Stimulated activated CD8-positive, alpha-beta memory T cell treated with anti-CD3 and anti-CD28 coated beads, Interleukin-15, amount 100 ng/mL, for 48 hours (primary cell): ENCODE measurements at places on chromosomes 7 and 10.
A peak's percentile ranks its signal among the peaks of the same experiment; 100 is the strongest.

- peak; percentile 48 for DNase-seq
Measured at GRCh38 chr10:29998142-29998808, 61.1 kb downstream of the JCAD start.

DNA sequence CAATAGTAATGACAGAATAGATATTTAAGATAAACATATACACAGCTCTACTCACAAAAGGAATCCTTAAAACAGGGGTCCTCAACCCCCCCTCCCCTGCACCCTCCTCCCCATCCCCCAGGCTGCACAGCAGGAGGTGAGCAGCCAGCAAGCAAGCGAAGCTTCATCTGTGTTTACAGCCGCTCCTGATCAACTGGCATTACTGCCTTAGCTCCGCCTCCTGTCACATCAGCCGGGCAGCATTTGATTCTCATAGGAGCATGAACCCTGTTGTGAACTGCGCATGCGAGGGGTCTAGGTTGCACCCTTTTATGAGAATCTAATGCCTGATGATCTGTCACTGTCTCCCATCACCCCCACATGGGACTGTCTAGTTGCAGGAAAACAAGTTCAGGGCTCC is 65.5 kb downstream of the SMURF1 start:
- DNase-seq = no peak

DNA sequence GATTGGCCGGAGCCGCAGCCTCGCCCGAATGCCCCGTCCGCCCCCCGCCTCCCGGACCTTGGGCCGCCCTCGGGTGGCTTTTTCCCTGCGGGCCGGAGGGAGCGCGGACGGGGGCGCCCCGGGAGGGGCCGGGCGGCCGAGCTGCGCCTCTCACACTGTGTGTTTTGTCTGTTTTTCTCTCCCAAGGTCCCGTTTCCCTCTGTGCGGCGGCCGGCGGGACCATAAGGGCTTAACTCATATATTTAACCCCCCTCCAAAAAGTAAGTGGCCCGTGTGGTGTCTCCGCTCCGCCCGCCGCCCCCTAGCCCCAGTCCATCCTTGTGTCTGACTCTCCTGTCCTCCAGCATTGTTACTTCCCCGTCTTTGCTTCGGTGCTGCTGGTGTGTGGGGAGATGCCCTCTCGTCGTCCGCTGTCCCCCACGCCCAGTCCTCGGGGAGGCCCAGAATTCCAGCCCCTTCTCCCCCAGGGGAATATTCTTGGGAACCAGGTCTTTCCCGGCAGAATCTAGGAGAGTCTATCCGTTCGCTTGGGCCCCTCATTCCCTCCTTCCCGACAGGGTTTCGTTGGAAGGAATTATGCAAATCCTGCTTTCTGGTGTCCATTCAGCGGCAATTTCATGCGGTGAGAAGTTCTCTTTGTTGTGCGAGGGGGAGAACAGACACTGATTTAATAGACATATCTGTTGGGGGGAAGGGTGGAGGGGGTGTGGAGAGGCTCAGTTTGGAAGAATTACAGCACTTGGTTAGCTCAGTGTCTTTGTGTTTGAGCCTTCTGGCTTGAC is 1.3 kb downstream of the LCOR start:
- no peak for DNase-seq

DNA sequence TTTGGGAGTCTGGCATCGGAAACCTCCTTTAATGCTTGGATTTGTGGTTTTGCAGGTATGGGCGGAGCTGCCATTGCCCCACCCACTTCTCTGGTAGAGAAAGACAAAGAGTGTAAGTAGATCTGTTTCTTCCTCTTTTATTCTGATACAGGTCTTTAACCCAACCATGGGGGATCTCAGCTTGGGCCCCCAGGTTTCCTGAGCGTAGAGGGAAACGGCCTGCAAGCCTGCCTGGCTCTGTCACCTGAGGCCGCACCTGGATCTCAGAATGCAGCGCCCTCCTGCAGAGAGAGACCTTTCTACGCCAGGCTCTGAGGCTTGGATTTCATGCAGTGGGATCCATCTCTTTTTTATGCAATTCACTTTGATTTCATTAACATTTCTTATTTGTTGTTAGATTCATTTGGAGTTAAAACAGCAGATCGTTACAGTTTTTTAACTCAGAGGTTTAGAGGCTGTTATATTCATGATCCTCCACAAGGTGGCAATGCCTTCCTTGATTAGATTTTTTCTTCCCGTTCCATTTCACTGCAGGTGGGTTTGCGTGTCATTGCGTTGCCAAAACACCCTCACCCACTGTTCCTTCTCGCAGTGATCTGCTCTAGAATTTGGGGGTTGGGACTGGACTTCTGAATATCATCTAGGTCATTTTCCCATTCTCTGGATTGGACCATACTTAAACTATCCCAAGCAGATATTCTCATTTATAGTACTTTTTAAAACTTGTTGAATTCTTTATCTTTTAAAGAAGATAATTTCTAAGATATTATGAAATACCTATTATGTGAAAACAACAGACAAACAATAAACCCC is 20.0 kb downstream of the RBM17 start:
- DNase-seq = no peak

- DNase-seq = no peak
Measured at GRCh38 chr7:269721-270120, 20.2 kb upstream of the FOXL3 start.

DNA sequence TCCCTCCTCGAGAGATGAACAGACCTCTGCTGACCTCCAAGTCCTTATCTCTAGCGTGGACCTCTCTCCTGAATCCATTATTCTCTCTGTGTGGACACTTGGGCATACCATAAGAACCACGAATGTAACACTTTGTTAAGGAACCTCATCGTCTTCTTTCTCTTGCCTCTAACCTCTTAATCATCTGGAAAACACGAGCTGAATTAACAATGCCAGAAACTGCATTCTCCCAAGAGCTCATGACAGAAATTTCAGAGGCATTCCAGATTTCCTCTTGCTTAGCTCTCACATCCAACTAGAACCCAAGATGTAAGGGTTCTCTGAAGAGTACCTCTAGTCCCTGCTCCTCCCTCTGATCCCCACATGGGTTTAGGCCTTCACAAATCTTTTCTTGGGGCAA is 101.5 kb downstream of the TRIL start:
- no peak for DNase-seq

- DNase-seq = no peak
Measured at GRCh38 chr10:28914701-28915100, 237.4 kb downstream of the BAMBI start.

GRCh38 chr10:12643279-12643678 is 293.9 kb downstream of the CAMK1D start:
- no peak for DNase-seq

DNA sequence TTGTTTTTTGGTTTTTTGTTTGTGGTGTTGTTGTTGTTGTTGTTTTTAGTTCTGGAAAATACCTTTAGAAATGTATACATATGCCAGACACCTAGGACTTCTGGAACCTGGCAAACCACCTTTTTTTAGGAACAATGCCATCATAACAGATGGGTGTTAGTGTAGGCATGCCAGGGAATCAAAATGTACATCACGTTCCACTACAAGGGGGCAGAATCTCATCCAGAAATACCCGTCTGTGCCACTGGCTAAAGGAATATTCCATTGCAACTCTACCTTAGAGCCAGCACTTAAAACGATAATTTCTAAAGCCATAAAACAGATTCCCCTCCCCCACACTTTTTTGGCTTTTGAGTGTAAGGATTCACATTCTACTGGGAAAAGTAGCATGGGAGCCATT is 239.8 kb downstream of the ETV1 start:
- DNase-seq = no peak

DNA sequence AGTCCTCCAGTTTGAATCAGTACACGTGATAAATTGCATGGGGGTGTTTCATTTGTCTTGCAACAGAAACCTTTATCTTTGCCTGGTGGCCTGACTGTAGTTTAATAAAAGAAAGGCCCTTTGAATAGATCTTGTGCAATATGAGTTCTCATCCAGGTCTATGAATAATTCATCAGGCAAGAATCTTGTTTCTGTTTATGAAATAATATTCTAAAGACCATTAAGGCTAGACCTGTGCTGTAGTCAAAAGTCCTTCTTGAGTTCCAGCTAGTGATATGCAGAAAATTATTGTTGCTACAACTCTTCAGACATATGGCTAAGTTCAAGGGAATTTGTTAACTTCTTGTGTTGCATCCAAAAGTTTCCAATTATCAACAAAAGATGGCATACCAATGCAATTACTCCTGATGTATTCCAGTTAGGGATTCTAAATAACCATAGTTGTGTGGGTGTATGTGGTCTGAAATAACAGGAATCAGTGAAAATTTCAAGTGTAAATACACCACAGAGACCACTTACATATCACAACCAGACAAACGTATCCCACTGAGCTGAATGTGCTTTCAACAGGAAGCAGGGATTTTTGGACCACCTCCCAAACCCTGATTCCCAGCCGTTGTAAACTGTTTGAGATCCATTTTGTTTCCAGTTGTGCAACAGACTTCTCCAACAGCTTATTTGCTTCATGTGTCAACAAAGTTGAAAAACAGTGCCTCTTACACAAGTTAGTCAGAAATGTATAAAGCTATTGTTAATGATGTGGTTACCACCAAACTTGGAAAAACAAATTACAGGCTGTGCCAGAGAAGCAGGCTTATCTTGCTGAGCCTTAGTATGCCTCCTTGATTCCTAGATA is 54.7 kb upstream of the BICC1 start:
- no peak for DNase-seq

- DNase-seq = no peak
Measured at GRCh38 chr7:26593896-26594295, 270.5 kb downstream of the SKAP2 start.

DNA sequence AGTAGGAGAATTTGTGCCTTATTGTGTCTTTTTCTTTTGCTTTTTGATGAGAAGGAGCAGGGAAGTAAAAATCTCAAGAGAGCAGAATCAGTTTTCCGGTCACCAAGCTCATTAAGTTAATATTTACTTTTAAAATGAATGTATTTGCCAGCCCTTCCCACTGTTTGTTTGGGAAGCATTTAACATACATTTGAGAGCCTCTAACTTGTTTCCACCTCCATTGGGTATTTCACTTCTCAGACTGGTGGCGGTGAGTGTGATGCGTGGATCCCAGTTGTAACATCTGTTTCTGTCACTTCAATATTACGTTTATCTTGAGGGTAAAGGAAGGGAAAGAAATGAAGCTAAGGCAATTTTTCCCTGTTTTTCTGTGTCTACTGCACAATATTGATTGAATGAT is 22.8 kb downstream of the CDK14 start:
- no peak for DNase-seq

GRCh38 chr7:45105588-45106188 is 5.8 kb downstream of the TBRG4 start:
- no peak for DNase-seq

- DNase-seq = no peak
Measured at GRCh38 chr7:152335900-152336571, 99.8 kb downstream of the KMT2C start.

DNA sequence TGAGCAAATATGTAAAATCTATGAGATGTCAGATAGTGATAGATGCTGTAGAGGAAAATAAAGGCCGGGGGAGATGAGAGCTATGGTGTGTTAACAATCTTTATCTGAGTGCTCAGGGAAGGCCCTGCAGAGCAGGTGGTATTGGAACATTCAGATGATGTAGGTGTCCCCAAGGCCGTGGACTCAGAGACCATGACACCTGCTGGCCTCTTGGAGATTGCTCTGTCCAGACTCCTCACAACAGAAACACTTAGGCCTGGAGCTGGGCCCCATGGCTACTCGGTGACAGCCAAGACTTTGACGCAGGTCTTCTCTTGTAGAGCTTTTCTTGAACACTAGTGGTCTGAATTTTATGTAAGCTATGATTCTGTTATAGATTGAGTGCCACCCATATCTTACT is 13.3 kb downstream of the AKR1E2 start:
- DNase-seq = no peak

DNA sequence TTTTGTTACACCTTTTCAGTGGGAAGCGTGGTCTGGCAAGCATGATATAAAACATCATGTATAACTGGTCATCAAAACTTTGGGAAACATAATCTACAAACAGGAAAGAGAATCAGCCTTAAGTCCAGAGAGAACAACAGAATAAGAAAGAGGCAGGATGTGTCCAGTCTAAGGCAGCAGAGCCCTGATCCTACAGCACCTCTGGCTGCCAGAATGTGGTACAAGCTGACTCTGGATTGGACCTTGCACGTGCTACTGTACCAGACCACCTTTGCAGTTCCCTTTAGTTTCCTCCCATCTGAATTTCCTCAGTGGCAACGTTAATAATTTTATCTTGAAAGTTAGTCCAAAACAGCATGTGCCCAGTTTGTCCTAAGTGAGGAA is 824.6 kb upstream of the IGFBP3 start:
- DNase-seq = no peak

DNA sequence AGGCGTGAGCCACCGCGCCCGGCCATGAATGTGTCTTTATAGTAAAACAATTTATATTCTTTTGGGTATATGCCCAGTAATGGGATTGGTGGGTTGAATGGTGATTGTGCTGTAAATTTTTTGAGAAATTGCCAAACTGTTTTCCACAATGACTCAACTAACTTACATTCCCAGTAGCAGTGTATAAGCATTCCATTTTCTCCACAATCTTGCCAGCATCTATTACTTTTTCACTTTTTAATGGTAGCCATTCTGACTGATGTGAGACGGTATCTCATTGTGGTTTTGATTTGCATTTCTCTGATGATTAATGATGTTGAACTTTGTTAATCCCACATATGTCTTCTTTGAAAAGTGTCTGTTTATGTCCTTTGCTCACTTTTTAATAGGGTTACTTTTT is 1187.9 kb downstream of the XPNPEP1 start:
- DNase-seq = no peak

- DNase-seq = no peak
Measured at GRCh38 chr10:61285749-61286148, 167.4 kb downstream of the TMEM26 start.

- DNase-seq = no peak
Measured at GRCh38 chr7:52273685-52274610, 761.5 kb upstream of the POM121L12 start.

DNA sequence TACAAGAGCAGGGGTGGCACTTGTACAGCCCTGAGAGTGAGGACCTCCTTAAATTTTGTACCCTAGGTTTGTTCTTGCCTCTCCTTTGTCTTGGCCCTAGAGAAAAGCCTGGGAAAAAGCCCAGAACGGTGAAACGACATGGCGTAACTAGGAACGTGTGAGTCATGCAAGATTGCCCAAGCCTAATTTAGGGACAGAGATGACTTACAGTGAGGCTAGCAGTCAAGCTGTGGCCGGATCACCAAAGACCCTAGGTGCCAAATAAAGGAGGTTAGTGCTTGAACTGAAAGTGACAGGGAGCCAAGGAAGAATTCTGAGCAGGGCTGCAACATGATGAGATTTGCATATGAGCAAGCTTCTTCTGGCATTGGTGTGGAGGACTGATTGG is 25.1 kb downstream of the TBXAS1 start:
- DNase-seq = no peak

DNA sequence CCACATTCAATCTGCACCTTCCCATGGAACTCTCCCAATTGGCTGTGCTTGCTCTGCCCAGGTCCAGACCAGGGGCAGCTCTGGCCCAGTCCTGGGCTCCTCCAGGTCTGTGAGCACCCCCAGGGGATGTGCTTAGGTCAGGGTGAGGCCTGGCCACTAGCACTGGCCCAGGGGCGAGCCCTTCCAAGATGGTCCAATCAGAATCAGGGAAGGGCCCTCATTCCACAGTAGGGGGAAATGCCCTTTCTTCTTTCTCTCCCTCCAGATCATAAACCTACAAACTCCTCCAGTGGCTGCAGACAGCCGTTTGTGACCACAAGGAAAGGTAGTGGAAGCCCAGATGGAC is 157.0 kb downstream of the PRKAG2 start:
- no peak for DNase-seq

- no peak for DNase-seq
Measured at GRCh38 chr10:86653987-86654386, 360 bp upstream of the OPN4 start.

- DNase-seq = no peak
Measured at GRCh38 chr7:117808910-117809705, 64.1 kb downstream of the CTTNBP2 start.
